ENCODE measurements at places on chromosomes 5 and 9.

DNA sequence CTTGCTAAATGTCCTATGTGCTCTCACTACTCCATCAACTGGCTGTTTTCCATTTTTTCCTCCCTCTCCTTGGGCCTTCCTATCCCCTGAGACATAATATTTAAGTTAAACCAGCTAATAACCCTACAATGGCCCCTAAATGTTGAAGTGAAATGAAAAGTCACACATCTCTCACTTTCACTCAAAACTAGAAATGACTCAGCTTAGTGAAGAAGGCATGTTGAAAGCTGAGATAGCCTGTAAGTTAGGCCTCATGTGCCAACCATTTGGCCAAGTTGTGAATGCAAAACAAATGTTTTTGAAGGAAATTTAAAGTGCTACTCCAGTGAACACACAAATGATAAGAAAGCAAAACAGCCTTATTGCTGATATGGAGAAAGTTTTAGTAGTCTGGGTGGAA is 48.8 kb upstream of the CDH10 start:
- no peak for DNase-seq

DNA sequence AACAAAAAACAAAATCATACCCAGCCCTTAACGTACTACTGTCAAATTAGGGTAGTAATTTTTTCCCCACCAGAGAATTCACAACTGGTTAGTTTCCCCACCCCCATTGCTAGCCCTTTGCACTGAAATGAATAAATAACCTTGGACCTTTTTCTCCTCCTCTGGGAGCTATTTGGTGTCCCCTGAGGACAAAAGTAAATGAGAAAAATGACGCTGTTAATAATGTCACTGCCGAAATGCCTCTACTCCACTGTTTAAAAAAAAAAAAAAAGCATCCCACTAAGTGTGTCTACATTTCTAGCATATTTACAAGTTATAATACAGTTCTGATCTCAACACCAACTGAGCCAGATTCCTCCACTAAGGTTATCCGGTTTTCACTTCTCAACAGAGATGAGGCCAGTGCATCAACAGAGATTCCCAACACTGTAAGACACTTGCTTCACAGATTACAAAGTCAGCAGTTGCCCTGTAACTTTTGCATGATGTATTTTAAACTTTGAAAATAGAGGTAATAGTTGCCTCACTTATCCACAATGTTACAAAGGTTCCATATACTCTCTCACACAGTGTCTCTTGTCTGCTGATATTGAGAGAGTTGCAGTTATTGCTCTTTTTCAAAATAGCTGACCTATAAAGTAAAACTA is 5.1 kb upstream of the NFIB start:
- no peak for DNase-seq

DNA sequence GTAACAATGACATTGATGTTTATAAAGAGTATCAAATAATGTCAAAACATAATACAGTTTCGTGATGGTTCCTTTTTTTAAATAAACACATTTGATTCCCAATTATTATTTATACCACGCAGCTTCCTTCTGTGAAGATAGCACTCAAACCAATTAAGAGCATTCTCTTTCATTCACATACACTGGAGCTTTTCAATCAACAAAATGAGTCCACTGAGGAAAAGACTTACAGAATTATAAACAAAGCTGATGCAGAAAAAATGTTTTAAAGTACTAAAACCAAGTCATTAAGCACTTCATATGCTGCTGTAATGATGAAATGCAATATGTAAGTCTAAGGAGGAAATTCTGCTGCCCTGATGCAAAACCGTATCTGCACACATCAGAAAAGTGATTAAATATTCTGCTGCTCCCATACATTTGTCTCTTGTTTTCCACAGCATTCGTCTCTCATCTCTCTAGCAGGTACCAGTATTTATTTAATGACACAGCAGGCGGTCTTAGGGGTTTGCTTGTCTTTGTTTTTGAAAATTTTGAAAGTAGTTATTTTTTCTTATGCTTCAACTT is 147.1 kb downstream of the CDH10 start:
- DNase-seq = no peak

DNA sequence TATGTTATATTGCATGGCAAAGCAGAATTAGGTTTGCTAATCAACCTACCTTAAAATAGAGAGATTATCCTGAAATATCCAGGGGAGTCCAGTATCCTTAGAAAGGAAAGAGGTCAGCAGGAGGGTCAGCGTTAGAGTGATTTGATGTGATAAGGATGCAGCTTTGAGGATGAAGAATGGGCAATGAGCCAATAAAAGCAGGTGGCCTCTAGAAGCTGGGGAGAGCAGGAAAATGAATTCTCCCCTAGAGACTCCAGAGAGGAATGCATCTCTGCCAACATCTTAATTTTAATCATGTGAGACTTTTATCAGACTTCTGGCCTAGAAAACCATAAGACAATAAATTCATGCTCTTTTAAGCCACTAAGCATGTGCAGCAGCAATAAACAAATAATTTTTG is 65.7 kb upstream of the SYK start:
- no peak for DNase-seq

GRCh38 chr5:125261505-125262250 is 515.2 kb upstream of the ZNF608 start:
- DNase-seq = no peak

GRCh38 chr9:75953218-75953617 is 62.7 kb downstream of the PCSK5 start:
- DNase-seq = no peak

- DNase-seq = peak; percentile 62
Observed at GRCh38 chr9:134301387-134302129, 24.7 kb upstream of the RXRA start.

GRCh38 chr5:67493676-67494075 is 297.1 kb upstream of the CD180 start:
- DNase-seq = peak; percentile 8

DNA sequence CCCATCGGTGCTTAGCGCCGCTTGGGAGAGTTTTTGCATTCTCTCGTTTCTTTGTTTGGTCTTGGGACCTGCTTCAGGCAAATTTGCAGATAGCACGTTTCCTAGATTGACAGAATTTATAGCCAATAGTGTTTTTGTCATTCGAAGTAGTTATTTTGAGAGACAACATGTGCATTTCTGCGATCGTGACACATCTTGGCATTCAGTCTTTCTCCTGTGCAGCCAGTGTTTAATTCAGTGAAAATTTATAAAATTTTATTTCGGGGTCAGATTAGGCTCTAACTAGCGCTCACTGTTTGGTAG is 830 bp downstream of the PRRC1 start:
- peak; percentile 38 for DNase-seq

GRCh38 chr5:111074244-111074643 is 2.7 kb downstream of the TSLP start:
- DNase-seq = no peak

DNA sequence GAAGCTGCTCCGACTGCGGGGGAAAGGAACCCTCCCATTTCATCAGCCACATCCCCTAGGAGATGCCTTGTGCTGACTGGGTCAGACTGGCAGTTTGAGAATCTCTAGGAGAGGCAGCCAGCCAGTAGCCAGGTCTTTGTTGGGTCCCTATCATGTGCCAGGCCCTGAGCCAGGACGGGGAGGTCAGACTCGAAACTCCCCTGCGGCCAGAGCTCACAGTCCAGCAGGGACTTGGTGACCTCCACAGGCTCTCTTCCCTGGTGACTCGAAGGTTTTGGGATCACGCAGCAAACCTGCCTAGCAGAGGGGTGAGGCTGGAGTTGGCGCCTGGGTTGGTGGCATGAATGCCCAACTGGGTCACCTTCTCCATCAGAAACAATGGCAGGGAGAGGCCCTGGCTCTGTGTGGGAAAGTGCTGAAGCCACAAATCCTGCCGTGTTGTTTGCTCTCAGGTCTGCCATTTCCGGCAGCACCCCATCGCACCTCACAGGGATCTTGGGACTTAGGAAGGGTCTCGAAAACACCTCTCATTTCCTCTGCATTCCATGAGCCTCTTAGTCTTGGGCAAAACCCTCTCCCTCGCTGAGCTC is 14.4 kb upstream of the ORM1 start:
- DNase-seq = no peak

DNA sequence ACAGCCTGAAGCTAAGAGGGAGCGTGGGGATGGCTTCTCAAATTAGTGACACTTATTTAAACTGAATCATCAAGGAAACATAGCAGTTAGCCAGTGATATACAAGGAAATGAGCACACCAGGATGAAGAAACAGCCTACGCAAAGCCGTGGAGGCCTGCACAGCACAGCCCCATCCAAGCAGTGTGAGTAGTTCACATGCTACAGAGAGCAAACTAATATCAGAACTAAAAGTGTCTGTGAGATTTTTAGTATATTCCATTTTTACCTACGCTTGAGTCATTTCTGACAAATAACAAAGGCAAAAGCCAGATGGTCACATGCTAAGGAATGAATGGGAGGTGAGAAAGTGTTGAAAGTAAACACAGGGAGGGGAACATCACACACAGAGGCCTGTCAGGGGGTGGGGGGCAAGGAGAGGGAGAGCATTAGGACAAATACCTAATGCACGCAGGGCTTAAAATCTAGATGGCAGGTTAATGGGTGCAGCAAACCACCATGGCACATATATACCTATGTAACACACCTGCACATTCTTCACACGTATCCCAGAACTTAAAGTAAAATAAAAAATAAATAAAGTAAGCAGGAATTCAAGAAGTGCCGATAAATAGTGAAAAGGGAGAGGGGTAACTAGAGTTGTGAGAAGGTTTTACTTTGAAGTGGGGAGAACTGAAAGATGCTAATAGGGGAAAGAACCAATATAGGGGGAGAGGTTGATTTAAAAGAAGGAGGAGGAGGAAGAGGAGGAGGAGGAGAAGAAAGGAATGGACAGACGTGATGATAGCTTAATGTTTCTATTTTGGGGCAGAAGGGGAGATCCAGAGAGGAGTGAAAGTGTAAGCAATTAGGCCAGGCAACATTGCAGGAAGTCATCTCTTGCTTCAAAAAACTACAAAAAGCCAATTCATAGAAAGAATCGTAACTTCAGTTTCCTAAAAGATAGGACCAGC is 100.9 kb upstream of the PTGER4 start:
- no peak for DNase-seq

GRCh38 chr5:7869474-7870136 is 657 bp downstream of the MTRR start:
- no peak for DNase-seq

- no peak for DNase-seq
Observed at GRCh38 chr5:116305899-116306298, 221.1 kb downstream of the COMMD10 start.

DNA sequence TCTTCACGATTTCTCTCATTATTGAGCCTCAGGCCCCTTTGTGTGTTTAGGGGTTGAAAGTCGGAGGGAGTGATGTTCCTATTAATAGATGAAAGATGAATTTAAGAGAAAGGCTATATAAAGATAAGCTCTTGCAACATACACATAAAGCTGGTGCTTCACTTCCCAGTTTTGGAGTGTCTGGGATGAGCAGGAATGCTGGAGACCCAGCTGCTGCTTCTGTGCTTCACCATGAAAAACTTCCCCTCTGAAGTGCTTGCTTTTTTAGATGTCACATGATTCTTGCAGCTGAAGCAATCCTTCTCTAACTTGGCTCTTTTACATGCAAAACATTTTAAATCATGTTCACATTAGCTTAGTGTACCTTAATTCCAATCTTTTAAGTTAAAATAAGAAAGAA is 19.7 kb upstream of the SNCAIP start:
- DNase-seq = no peak

- no peak for DNase-seq
Observed at GRCh38 chr5:10565785-10566542, 2.1 kb downstream of the ANKRD33B start.

GRCh38 chr9:38641985-38642864 is 21.8 kb upstream of the ANKRD18A start:
- DNase-seq = no peak

DNA sequence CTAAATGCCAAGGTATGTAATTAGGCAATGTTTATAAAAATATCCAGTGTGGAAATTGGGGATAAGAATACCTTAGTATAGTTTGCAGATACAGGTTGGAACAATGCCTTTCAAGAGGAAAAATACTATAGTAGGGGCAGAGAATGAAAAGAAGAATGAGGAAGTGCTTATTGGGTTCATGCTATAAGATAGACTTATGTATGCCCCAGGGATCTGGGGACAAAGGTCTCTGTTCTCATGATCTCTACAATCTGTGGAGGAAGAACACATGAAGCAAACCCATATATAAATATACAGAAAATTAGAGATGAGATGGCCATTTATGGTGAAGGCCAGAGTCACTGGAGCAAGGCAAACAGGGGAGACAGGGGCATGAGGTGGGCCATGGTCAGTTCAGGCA is 106.5 kb upstream of the DAB2 start:
- DNase-seq = no peak

GRCh38 chr5:109589239-109589638 is 100.5 kb upstream of the MAN2A1 start:
- DNase-seq = no peak

- no peak for DNase-seq
Observed at GRCh38 chr9:74025402-74025925, 471.7 kb upstream of the RORB start.

GRCh38 chr5:45162974-45163373 is 354.2 kb downstream of the MRPS30 start:
- DNase-seq = no peak

GRCh38 chr9:84891924-84892323 is 222.4 kb downstream of the NTRK2 start:
- no peak for DNase-seq

DNA sequence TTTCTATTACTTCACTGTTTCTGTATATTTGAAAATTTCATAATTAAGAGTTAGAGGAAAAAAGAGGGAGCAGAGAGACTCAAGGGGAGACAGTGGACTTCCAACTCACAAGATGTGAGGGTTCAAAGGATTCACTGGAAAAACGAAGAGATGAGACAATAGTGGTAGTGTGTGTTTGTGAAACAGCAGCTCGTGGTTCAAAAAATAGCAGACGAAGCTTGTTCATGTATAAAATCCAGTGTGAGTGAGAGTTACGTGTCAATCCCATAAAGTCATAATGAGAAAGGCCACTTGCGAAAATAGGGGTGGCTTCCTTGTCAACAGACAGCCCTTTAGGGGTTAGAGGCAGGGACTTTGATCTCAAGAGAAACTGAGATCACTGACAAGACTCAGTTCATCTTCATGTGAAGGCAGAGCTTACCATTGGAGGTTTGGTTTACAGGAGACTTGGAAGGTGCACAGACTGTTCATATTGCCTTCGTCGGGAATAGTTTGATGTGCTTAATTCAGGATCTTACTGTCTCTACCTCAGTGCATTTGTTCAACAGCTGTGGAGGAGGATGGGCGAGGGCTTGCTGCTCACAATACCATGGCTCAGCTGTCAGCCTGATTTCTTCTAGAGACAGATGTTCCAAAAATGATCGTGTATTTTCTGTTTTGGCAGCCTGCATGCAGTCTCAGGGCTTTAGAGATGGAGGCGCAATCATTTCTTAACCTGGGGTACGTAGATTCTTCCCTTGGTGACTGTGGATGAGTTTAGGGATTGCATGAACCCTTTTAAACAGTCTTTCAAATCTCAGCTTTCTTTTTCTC is 105.7 kb upstream of the KLF9 start:
- DNase-seq = no peak

DNA sequence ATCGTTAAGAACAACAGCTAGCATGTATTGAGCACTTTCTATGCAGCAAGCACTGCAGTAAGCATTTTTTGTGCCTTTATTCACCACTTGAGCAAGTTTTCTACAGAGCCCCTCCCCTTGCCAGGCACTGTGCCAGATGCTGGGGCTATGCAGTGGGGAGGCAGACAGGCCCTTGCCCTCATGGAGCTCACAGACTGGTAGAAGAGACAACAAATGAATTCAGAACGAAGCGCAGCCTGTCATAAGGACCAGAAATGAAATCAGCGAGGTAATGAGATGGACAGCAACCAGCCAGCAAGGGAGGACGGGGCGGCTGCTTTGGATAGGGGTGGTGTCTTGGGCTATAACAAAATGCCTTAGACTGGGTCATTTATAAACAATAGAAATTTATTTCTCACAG is 68.8 kb downstream of the C9orf50 start:
- no peak for DNase-seq
